ENCODE measurements at places on chromosomes 7 and 10.

DNA sequence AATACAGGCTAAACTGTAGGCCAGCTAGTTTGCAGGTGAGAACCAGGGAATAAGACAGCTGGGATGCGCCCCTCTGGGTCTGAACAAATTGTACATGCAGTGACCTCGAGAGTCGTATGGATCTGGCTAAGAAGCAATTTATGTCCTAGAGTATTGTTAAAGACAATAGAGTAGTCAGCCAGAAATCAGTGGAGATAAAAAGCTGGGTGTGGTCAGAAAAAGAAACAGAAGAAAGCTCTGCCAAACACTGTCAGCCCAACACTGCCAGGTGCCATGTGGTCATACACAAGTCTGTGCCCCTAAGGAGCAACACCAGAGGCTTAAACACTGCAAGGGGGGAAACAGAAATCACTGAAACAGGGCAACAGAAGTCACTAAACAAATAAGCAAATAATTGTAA, 62.2 kb downstream of the CNOT4 start:
- DNase-seq, result no peak

DNA sequence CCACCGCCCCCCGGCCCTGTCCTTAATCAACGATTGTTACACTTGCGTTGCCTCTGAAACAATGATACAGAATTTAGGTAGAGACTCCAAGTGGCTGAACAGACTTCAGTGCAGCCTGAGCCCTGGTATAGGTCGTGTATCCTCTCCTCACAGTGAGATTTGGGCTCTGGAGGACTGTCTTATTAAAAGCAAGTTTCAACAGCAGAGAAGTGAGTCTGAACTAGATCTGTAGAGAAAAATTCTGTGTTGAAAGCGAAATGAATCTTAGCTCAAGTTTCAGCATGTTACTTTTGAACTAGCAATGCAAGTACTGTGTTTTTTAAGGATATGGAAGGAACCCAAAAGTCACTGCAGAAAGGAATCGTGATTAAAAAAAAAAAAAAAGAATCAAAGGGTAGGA, 103.1 kb downstream of the HOXA1 start:
- no peak for DNase-seq

- DNase-seq, result no peak
These were observed 31.2 kb downstream of the OSBPL3 start for GRCh38 chr7:24948739-24949138.

DNA sequence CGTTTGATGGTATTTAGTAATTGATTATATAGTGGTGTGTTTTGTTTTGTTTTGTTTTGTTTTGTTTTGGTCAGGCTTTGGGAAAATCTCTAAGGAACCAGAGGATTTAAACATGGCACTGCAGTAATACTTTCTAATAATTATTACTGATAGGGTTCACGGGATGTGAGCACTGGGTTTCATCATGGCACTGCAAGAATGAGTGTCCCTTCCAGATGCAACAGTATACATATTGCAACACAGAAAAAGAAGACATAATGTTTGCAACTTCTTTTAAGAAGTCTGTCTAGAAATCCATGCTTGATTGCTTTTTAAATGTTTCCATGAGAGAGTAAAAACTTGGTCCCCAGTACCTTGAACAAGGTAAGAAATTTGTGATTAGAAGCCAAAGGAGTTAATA, 2.2 kb upstream of the CDCA7L start:
- no peak for DNase-seq

- DNase-seq, result no peak
These were observed 142.9 kb upstream of the AHR start for GRCh38 chr7:17155529-17155928.

- DNase-seq, result peak; percentile 68
These were observed 78.7 kb downstream of the BEND7 start for GRCh38 chr10:13450069-13450468.

DNA sequence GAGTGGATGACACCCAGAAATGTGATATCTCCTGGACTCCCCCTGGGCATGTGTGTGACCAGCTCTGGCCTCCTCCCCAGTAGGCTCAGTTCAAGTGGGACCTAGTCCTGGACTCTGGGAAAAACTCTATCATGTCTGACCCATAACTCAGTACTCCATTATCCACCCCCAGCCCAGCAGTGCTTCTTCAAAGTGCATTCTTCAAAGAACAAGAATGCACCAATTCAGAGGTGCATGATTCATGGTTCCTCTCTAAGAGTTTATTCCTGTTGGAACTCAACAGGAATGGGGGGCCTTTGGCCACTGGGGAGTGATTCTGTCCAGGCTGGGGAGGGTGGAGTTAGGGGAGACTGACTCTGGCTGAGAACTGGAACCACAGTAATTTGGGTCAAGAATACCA, 173.6 kb upstream of the CXCL12 start:
- DNase-seq, result no peak

DNA sequence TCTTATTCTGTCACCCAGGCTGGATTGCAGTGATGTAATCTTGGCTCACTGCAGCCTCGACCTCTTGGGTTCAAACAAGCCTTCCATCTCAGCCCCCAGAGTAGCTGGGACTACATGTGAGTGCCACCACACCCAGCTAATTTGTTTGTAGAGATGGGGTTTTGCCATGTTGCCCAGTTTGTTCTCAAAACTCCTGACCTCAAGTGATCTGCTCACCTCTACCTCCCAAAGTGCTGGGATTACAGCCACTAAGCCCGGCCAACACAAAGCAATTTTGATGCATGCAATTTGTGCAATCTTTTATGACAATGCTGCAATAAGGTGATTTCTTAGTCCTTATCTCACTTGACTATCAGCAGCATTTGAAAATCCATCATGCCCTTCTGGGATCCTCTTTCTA, 333.1 kb downstream of the FRMD4A start:
- DNase-seq, result peak; percentile 12
